ENCODE measurements at places on chromosomes 3 and 15.

DNA sequence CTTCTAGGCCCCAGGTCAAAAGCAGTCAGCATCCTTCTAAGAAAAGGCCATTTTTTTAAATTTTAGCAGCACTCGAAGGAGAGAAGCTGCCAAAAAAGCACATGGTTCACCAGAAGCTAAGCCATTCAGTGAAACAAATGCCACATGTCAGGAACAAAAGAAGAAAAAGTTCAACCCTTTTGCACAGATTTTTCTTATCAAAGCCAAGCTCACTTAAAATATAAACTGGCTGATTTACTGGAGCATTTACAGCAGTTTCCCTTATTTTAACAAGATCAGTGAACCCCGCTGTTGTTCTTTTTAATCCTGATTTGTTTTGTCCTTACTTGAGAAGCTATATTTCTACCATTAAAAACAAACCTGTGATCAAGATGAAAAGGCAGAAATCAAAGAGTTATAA is 46.5 kb upstream of the SYNPR start:
- no peak overlapping the region for H3K4me3 ChIP-seq
- peaks cover 6% of the 10 kb centered on the region for H3K4me1 ChIP-seq
- H3K27me3 ChIP-seq: no peaks in the 10 kb centered on the region
- no peaks in the 10 kb centered on the region for H3K36me3 ChIP-seq

DNA sequence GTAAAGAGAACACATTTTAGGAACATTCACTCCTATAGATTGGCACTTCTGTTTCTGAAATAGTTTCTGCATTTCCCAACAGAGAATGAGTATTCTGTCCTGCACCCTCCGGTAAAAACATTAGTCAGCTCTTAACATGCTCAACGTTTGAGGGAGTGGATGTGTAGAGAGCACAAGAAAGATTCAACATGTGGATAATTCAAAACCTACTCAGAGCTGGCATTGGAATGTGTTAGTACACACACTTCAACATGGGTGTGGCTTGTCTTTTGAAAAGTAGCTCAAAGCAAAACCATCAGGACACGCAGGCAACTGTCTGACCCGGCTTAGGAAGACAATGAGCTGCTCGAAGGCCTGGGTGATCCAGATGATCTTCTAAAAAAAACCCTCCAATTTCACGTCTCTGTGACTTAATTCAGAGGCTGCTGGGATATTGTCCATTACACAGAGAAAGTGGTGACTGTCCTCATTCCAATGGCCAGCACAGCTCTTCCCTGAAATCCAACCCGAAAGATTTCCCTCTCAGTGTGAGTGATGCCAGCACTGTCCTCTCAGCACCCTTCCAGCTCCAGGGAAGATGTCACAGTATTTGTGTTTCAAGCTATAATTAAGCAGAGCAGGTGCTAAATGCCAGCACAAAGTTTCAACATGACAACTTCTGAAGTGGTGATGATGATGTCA is 18.1 kb downstream of the FBN1 start:
- DNase-seq: no peak
- H3K27ac ChIP-seq: peak overlapping the region; percentile 25
- H3K27me3 ChIP-seq: no peaks in the 10 kb centered on the region
- no peaks in the 10 kb centered on the region for H3K36me3 ChIP-seq

DNA sequence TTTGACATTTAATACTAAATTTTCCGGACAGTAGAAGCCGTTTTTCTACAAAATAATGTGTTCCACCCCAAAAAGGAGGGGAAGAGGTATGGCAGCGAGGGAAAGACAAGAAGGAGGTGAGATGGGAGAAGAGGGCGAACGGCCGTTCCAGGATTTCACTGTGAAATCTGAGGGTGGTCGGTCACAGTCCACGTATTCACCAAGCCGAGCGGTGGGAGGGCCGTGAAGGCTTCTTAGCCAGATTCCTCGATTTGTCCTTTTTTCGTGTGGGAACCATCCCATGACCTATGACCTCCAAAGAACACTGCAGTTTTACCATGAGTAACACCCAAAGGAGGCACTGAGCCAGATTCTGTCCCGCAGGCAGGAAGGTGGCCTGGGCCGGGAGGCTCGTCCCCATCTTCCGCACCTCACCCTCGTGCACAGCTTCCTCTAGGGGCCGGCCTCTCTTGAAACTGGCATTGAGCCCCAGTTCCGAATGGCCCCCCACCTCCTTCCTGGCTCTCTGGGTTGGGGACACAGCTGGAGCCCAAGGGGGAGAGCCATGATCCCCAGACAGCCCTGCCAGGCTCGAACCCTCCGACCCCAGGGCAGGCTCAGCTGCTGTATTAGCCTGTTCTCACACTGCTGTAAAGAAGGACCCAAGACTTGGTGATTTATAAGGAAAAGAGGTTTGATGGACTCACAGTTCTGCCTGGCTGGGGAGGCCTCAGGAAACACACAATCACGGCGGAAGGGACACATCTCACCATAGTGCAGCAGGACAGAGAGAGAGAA is 23.7 kb downstream of the XXYLT1 start:
- peaks cover 8% of the 10 kb centered on the region for H3K4me1 ChIP-seq
- H3K27me3 ChIP-seq: no peaks in the 10 kb centered on the region
- H3K4me3 ChIP-seq: no peak overlapping the region

GRCh38 chr3:186757214-186757613 is 26.2 kb upstream of the EIF4A2 start:
- H3K27me3 ChIP-seq: peaks cover 10% of the 10 kb centered on the region
- no peak overlapping the region for H3K27ac ChIP-seq
- H3K36me3 ChIP-seq: no peaks in the 10 kb centered on the region
- DNase-seq: no peak

DNA sequence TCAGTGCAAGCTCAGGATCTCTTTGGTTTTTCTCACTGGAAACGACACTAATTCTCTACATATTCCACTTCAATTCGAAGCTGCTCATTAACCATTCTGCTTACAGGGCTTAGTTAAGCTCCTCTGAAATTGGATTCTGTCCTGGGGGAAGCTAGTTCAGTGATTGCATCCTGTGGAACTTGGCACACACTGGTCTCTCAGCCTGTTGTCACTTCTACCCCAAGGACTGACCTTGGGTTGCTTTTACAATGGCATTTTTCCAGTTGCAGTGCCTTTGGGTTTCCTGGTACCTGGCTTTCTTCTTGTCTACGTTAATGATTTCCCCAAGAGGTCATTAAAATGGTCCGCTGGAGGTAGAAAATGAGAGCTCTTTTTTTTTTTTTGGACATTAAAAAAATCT is 33.3 kb upstream of the GABRB3 start:
- no peaks in the 10 kb centered on the region for H3K36me3 ChIP-seq
- no peaks in the 10 kb centered on the region for H3K27me3 ChIP-seq
- peaks cover 26% of the 10 kb centered on the region for H3K4me1 ChIP-seq
- H3K27ac ChIP-seq: peak overlapping the region; percentile 33
- DNase-seq: no peak

DNA sequence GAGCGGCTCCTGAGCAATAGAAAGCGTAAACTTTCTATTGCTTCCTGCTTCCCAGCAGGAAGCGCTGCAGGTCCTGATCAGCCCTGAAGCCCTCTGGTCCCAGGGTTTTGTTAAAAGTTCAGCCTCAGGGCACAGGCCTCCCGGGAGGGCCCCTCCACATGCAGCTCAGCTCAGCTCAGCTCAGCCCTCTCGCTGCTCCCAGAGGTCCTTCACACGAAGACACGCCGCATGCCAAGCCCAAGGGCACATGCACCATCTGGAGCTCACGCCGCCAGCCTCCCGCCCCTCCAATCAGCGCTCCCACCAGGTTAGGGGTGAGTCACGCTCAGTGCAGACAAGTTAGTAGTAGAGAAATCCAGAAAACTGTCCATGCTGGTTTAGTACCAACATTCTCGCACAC is 12.7 kb downstream of the TKT start:
- H3K27ac ChIP-seq: peak overlapping the region; percentile 71
- H3K4me1 ChIP-seq: peaks cover 83% of the 10 kb centered on the region
- H3K27me3 ChIP-seq: no peaks in the 10 kb centered on the region
- no peak for DNase-seq
- H3K36me3 ChIP-seq: peaks cover 44% of the 10 kb centered on the region
